Pulmonary artery endothelial cell (primary cell): ENCODE measurements at places on chromosomes 5 and 9. TPM values are rescaled to one million over a fixed set of nuclear protein-coding genes. Genes with fewer than 3 reads are reported as not detected.

IL13 gene
- total RNA-seq: not detected in 2 replicates

CARTPT gene
- not detected in 2 replicates for total RNA-seq

DNA sequence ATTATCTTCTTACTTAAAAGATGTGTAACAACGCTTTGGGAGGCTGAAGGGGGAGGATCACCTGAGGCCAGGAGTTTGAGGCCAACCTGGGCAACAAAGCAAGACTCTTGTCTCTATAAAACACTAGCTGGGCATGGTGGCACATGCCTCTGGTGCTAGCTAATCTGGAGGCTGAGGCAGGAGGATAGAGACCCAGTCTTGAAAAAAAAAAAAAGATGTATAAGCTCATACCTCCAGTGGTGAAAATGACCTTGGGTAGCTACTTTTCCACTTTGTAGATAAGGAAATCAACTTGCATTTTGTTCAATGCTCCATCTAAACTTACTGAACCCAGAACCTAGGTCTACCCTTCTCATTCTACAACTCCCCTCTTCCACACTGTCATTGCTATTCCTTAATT, 16.6 kb downstream of the ARRDC3 start:
- no peak for DNase-seq

DNA sequence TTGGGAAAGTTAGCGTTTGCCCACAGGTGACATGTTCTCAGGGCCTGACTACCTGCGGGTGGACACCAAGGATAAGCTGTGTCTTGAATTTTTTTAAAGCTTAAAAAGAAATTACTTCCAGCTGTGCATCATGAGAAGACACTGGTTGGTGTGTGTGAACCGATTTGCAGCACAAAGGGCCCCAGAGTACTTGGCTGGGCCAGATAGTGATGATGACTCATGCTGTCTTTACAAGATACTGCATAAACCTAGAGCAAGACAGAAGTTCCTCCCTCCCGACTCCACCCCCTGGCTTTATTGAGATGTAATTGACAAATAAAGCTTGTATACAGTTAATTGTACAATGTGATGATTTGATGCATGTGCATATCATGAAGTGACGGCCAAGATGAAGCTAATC, 212.8 kb downstream of the NXNL2 start:
- DNase-seq: no peak

- DNase-seq: no peak
Observed at GRCh38 chr5:32059761-32060530, 114.2 kb downstream of the GOLPH3 start.

GRCh38 chr5:96896806-96897205, 20.5 kb downstream of the ERAP2 start:
- DNase-seq: no peak

DNA sequence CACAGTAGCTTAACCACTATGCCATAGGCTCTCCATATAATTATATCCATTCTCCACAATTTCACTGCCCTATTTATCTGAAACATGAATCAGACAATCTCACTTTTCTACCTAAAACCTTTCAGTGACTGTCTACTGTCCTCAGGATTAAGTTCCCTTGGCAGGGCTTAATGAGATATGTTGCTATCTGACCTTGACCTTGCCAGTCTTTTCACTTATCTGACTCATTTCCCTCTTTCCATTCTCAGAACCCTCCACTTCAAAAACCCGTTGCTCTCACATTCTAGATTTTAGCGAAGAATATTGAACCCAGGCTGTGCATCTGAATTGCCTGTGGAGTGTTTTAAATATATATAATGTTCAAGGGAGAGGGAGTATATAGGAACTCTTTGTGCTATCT, 452.1 kb upstream of the MPDZ start:
- no peak for DNase-seq

DNA sequence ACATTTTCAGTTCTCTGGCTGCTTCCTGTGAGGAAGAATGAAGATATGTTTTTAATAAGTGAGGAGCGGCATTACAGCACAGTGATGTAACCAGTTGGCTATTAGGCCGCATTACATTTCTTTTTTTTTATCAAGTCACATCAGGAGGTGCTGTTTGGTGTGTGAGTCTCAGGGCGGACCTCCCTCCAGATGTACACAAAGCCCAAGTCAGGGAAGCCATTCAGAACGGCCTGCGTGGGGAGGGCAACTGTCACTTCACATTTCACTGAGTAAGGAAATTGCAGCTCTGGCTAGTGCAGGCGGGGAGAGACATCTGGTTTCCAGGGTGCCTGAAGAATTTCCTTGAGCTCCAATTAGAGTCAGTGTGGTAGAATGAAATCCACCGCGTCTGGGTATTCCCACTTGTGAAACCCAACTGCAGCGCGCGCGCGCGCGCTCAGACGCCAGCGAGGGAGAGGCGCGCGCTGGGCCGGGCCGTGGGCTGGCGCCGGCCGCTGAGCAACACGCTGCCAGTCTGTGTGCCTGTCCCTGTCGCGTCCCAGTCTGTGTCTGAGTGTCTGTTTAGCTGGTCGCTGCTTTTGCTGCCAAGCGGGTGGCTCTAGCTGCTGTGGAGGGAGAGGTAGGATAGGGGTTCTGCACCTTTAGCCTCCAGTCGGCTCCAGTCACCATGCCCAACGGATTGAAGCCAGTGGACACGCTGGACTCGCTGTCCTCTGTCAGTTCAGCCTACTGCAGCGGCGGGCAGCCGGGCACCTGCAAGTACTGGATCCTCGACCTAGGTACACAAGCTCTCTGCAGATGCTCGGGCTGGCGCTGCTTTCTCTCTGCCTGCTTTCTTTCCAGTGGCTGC, 140.8 kb upstream of the OTULINL start:
- DNase-seq: peak; percentile 57

GRCh38 chr5:149118463-149118862, 22.8 kb upstream of the ABLIM3 start:
- no peak for DNase-seq

DNA sequence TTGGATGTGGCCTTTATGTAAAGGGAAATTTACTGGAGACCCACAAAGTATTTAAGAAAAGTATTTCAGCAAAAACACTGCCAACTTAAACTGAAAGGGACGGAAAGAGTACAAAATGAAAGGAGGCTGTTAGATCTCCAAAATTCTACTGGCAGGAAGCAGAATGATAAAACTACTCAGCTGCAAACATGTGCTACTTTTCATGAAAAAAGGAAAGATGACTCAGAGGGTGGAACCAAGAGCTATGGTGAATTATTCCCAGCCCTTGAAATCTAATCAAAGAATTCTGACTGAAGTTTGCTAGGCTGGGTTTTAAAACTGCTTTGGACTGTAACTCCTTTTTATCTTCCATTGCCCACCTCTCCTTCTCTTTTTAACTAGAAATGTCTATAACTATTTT, 58.6 kb upstream of the ZBED3 start:
- no peak for DNase-seq

GRCh38 chr5:82388181-82388580, 110.0 kb upstream of the RPS23 start:
- DNase-seq: no peak
